Frontal cortex (tissue), 4 donors: ENCODE measurements at places on chromosomes 1 and 21. TPM values are rescaled to one million over a fixed set of nuclear protein-coding genes. Genes with fewer than 3 reads are reported as not detected.

Gene CLCA2
- total RNA-seq, result not detected

Gene TMPRSS15
- total RNA-seq, result not detected

Gene RAB25
- total RNA-seq, result not detected

Gene ZNF697
- 31.4 TPM for total RNA-seq

Gene LHX8
- 2.4 TPM for total RNA-seq

Gene OR2M3
- under 0.01 TPM for total RNA-seq

Gene CELA2A
- not detected for total RNA-seq

Gene OR2T33
- not detected for total RNA-seq

Gene TNFRSF18
- not detected for total RNA-seq

Gene S100A7
- not detected for total RNA-seq

Gene KPRP
- not detected for total RNA-seq

Gene KCNJ9
- 11.4 TPM for total RNA-seq

Gene XCL1
- total RNA-seq, result not detected

Gene KCNA2
- total RNA-seq, result 3.7 TPM

Gene STPG1
- 2.9 TPM for total RNA-seq

Gene AMY1B
- total RNA-seq, result not detected

Gene CD247
- total RNA-seq, result 1.2 TPM

Gene OR2L2
- total RNA-seq, result 0.41 TPM

Gene SYTL1
- total RNA-seq, result not detected

Gene RGS7
- total RNA-seq, result 20.0 TPM

Gene BCAR3
- 4.1 TPM for total RNA-seq

Gene HSD3B2
- not detected for total RNA-seq

Gene CHD5
- total RNA-seq, result 31.4 TPM

Gene WDTC1
- 15.5 TPM for total RNA-seq

Gene RBBP4
- total RNA-seq, result 191 TPM

Gene NHLH1
- total RNA-seq, result 0.41 TPM

Gene ABCA4
- 0.82 TPM for total RNA-seq

Gene CZIB
- 42.4 TPM for total RNA-seq

Gene WNT9A
- 1.2 TPM for total RNA-seq

Gene OR2T2
- total RNA-seq, result not detected

Gene ADPRS
- 20.4 TPM for total RNA-seq

Gene VHLL
- total RNA-seq, result 0.82 TPM

Gene SUSD4
- total RNA-seq, result 16.7 TPM

Gene CFAP74
- total RNA-seq, result 0.41 TPM

Gene TTC39A
- total RNA-seq, result 1.2 TPM

Gene DUSP12
- 58.7 TPM for total RNA-seq

Gene SMCP
- total RNA-seq, result not detected

Gene HHAT
- total RNA-seq, result 2.4 TPM

Gene TSSK3
- 0.41 TPM for total RNA-seq

Gene BGLAP
- total RNA-seq, result not detected

Gene KRTAP19-1
- not detected for total RNA-seq

Gene HPCAL4
- 75.4 TPM for total RNA-seq

Gene LCE1E
- total RNA-seq, result not detected

Gene CD48
- total RNA-seq, result 0.82 TPM

Gene NOC2L
- total RNA-seq, result 67.3 TPM
